ENCODE measurements at places on chromosomes 6 and 20.

- no peak for DNase-seq
Observed at GRCh38 chr6:5208471-5208971, 52.2 kb downstream of the LYRM4 start.

DNA sequence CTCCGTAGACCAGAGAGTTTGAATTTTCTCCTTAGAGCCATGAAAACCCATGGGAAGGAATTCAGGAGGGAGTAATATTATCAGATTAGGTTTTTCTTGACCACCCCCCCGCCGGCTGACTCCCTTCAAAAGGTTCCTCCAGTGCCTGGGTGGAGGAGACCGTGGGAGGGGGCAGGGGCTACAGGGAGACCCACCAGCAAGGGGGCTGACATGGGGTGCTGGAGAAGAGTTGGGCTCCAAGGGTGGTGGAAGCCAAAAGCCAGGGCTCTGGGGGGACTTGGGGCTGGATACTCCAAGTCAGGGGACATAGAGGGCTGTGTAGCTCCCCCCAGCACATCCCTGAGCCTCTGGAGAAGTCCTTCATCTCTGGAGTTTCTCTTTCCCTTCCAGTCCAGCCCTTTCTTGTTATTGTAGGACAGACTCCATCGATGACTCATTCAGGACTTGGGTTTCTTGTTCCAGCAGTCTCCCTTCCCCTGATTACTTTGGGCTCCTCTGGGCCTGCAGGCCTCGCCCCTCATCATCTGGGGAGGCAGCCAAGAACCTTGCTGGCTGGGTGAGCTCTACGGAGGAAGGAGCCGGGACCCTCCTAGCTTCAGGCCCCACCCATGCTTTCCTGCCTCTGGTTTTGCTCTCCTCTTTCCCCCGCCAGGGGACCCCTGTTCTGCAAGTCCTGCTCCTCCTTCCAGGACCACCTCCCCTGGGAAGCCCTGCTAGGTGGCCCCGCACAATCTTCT lies 10.5 kb upstream of the KIAA1755 start:
- no peak for DNase-seq

GRCh38 chr6:127365874-127366273 lies 22.5 kb upstream of the ECHDC1 start:
- no peak for DNase-seq

DNA sequence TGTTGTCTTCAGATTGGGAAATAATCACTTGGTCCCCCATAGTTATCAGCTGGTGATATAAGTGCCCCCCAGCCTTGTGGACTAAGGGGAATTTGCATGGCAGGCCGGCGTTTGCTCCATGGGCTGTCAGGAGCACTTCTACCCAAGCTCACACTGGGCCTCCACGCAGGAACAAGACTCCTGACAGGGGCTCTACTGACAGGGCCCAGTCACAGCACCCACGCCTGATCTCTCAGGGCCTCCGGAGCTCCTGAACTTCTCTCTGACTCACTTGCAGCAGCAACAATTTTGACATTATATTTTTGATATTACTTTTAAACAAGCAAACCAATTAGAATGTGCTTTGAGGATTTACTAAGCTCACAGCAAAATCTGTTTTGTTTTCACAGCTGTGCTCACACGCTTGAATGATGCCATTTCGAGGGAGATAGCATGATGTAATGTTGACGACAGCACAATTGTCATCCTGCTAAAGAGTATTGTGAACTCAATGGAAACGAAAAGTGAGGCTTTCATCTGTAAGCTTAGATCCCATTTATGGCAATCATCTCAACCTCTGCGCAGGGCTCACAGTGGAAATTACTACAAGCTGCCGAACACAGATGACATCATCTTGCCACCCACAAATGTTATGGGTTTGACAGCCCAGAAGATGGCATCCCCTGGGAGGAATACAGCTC lies 28.7 kb upstream of the TXNDC5 start:
- DNase-seq, result no peak

DNA sequence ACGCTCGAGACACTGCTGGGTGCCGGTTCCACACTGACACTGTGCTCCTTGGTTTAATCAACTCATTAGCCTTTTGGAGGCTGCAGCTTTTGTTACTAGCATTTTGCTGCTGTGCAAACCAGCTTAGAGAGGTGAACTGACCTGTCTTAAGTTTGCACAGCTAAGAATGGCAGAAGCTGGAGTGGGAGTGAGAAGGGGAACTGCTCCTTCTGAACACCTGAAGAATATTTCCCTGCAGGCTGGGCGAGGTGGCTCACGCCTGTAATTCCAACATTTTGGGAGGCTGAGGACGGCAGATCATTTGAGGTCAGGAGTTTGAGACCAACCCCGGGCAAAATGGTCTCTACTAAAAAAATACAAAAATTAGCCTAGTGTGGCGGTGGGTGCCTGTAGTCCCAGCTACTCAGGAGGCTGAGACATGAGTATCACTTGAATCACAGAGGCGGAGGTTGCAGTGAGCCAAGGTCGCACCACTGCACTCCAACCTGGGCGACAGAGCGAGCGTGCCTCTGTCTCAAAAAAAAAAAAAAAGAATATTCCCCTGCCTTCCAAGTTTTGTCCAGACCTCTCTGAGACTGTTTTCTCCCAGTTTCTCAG lies 5.0 kb downstream of the CEBPB start:
- DNase-seq, result no peak

- no peak for DNase-seq
Observed at GRCh38 chr20:16020971-16021370, 552.3 kb downstream of the KIF16B start.

- DNase-seq, result no peak
Observed at GRCh38 chr6:33716379-33716778, 4.9 kb upstream of the UQCC2 start.

- DNase-seq, result no peak
Observed at GRCh38 chr6:42766163-42766670, 15.6 kb upstream of the BICRAL start.

GRCh38 chr20:20331156-20331555 lies 36.7 kb upstream of the INSM1 start:
- no peak for DNase-seq

GRCh38 chr20:558117-558516 lies 14.5 kb upstream of the CSNK2A1 start:
- no peak for DNase-seq

DNA sequence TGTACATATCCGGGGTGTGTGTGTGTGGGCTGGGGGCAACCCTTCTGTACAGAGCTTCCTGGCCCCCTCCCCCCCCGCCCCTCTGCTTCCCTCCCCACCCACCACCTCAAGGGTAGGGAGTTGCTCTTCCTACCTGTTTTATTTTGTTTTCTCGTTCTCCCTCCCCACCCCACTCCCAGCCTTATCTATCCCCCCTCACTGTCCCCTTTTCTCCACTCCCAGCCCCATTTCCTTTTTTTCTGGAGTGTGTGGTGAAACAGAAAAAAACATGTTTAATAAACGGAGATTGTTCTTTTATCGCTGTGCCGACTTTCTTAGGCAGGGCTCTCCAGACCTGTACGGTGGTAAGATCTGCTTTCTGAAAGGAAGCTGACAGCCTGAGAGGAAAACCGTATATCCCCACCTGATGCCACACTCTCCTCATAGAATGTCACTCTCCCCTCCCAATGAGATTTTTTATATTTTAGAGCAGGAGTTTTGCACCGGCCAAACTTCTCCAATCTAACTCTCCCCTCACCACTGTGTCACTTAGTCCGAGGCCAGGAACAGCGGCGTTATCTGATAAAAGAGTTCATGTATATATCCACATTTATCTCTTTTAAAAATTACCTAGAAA lies 875 bp upstream of the ZBTB9 start:
- no peak for DNase-seq

DNA sequence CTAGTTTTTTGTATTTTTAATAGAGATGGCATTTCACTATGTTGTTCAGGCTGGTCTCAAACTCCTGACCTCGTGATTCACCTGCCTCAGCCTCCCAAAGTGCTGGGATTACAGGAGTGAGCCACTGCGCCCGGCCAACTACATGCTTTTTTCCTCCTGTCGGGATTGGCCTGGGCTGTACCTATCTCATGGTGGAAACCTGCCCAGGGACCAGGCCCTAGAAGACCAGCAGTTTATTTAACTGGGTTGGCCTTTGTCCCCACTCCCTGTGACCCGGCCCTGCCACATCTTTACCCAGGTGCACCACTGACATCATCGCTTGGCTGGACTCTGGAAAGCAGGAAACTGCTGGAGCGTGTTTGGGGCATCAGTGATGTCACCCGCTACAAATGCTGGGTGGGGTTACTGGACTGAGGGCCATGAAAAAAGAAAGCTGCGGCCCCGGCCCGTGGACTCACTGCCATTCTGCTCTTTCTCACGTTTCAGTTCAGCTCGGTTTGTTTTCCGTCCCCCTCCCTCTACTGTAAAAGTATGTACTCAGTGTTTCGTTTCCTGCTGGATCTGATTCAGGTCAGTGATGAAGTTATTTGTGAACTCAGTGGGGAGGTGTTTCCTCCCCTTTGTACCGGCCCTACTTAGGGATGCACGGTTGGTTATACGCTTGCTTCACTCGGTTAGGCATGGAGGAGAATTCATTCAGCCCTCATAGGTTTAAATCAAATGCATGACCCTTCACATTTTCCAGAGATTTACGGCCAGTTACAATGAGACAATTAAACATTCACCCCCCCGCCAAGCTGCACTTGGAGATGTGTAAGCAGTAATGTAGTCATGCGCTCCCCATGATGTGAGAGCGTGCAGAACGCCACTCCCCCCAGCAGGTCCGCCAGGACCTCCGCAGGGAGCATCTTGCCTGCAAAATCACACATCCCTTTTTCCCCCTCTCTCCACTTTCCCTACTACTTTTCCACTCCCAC lies 179.3 kb downstream of the MTHFD1L start:
- no peak for DNase-seq

DNA sequence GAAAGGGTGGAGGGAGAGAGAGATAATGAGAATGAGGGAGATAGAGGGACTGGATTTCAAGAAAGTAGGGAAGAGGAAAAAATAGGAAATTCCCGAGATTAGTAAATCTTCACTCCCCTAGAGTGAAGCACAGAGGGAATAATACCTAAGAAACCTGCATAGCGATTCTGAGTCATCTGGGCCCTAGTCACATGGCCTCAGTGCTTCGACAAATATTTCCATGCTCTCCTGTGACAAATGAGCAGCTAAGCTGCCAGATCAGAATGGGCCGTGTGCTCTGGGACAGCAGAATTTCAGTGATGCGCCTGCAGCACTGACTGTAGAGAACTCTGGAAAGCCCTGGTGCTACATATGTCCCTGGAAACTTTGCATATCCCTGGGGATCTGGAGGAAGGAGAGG lies 48.6 kb upstream of the GRIK2 start:
- no peak for DNase-seq

DNA sequence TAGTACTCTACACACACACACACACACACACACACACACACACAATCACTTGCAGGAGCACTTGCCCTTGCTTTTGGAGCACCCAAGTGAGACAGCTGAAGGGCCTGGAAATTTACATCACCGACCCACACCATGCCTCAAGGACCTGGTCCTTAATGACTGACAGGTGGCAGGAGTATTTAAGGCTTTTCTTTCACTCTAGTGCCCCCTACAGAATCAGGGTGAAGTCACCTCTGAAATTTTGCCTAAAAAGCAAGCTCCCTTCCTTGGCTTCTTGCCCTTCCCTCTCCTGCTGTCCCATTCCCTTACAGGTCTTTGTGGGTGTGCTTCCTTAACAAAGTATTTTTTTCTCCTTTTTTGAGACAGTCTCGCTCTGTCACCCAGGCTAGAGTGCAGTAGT lies 353.5 kb upstream of the IRAK1BP1 start:
- no peak for DNase-seq
